ENCODE measurements at places on chromosomes 4 and X.

- no peak for DNase-seq
Observed at GRCh38 chr4:2255501-2256155, 6.3 kb downstream of the MXD4 start.

- DNase-seq = no peak
Observed at GRCh38 chr4:26877406-26877805, 16.8 kb downstream of the STIM2 start.

GRCh38 chrX:134634691-134635090 is 23.6 kb downstream of the PLAC1 start:
- DNase-seq = no peak

- DNase-seq = no peak
Observed at GRCh38 chr4:151407018-151407417, 2.0 kb upstream of the FHIP1A start.

- no peak for DNase-seq
Observed at GRCh38 chr4:169618986-169619385, 1.4 kb upstream of the CLCN3 start.

DNA sequence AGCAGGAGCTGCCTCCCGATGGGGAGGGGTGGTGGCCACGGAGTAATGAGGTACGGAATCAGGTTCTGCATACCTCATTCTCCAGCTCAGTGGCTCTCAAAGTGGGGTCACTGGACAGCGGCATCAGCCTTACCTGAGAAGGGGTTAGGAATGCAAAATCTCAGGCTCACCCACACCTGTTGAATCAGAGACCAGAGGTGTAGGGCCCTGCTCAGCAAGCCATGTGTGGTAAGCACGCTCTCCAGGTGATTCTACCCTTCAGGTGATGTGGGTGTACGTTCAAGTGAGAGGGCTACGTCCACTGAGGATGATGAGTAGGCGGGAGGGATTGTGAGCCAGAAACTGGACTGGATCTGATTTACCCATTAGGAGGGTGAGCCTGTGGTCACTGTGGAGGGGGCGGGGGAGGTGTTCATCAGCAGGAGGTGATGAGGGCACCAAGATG is 65.8 kb downstream of the ANAPC4 start:
- no peak for DNase-seq

DNA sequence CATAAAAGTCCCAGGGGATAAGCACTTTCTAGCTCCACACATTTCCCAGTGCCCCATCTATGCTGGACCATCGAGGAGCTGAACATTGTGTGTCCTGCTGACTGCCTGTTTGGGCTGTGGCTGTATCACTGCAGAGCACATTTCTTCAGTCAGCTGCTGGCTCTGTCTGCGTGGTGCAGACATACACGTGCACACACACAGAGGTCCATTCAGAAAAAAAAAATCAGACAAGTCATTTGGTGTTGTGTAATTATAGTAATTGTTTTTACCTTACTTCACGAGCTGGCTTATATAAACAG is 1.1 kb upstream of the PDLIM3 start:
- DNase-seq = no peak

- no peak for DNase-seq
Observed at GRCh38 chrX:64662876-64663275, 267.6 kb upstream of the MTMR8 start.

GRCh38 chr4:152698089-152698499 is 18.3 kb upstream of the TMEM154 start:
- no peak for DNase-seq

DNA sequence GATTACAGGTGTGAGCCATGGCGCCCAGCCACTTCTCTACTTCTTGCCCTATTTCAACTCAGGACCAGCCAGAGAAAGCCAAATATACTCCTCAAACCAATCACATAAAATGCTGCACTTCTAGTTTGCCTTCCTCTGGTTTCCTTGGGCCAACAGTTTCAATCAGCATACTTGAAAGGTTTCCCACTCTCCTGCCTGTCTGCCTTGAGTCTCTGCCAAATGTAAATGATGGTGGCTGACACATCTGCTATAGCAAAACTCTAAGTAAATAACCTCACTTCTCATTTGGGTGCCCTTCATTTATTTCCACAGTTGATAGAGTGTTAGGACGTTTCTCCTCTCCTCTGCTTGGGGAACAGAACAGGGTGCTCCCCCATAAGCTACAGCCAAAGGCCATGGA is 36.4 kb upstream of the PPA2 start:
- no peak for DNase-seq

GRCh38 chrX:37425370-37425769 is 76.2 kb downstream of the PRRG1 start:
- no peak for DNase-seq

- no peak for DNase-seq
Observed at GRCh38 chrX:22467571-22467970, 194.9 kb downstream of the CBLL2 start.

- DNase-seq = no peak
Observed at GRCh38 chr4:101280866-101281600, 66.3 kb downstream of the PPP3CA start.

GRCh38 chrX:7062276-7062675 is 85.2 kb upstream of the STS start:
- DNase-seq = no peak

DNA sequence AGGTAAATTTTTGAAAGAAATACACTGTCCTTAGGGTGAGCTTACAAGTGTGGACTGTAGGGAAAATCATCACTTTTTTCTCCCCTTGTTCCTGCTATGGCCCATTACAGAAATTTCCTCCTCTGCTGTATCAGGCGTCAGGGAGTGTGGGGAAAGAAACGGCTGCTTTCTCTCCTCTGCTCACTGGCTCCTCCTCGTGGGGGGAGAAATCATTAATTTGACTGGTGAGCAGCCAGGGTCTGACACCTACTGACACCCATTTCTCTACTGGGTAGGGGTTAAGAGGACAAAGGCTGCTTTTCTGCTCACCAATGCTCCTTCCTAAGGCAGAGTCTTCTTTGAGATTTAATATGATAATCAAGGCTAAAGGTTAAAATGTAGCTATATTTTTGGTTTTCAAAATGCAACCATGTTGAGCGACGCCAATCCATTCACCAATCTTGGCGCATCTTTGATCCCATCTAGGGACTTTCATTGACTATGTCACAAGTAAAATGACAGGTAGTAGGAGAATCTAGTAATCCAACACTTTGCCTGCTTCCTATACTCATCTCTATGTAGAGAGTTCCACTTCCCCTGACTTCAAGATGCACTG is 25.1 kb downstream of the SETD7 start:
- peak; percentile 29 for DNase-seq

DNA sequence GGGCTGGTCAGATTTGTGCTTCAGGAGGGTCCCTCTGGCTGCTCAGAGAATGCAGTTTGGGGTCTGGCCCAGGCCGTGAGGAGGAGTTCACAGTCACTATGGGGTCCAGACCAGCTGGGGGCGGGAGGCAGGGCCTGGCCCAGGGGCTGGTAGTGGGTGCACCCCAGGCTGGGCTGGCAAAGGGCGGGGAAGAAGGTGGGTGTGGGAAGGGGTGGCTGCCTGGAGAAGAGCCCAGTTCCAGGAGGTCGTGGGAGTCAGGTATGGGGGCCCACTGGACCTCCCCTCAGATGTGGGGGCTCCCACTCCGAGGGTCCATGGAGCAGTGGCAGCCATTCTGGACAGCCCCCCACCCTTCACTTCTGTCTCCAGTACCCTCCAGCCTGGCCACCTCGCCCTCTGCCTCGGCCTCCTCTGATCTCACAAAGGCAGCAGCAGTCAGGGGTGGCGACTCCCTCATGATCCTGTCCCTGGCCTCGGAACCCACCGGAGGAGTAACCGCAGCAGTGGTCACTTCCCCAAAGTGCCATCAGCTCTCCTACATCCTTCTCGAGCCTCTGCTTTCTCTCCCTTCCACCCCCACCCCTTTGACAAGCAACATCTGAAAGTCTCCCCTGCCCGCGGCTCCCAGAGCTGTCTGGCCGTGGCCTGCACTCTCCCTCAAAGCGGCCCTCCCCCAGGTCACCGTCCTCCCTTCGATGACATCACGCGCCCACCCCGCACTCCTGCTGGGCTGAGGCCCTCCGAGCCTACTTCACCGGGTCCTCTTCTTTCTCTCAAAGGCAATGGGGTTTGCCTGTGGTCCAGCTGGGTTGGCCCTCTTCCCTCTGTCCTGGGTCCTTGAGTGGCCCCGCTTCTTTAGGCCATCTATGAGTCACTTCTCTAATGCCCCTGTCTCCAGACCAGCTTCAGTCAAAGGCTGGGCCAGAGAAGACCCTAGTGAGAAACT is 1.7 kb upstream of the SLC6A8 start:
- no peak for DNase-seq

DNA sequence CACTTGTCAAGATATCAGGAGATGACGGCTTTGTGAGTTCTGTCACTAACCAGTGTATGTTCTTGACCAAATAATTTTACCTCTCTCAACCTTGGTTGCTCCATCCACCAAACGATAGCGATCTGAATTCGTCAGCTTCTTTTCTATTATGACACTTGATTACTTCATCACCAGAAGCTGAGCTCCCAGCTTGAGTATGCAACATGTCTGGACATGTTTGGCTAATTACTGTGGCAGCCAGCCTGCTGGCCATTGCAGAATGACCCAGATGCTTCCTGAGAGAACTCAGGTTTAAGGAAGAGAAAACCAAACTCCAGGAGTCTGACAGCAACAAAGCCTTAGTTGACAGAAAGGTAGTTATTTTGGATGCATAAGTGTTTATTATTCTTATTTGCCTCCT is 46.4 kb upstream of the PARM1 start:
- DNase-seq = peak; percentile 31

DNA sequence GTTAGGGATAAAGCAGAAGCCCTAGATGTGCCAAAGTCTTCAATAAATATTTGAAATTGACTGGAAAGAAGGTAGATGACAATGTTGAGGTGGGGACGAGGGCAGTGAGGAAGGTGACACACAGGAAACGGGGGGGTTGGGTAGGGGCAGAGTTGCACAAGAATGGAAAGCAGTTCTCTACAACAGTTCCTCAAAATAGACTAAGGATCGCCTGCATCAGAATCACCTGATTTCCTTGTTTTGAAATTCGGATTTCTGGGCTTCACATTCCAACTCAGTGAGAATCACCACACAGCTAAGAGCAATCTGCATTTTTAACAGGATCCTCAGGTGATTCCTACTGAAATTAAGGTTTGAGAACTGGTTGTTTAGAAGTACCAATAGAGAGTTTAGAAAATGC is 70.6 kb downstream of the ARFIP1 start:
- DNase-seq = no peak

DNA sequence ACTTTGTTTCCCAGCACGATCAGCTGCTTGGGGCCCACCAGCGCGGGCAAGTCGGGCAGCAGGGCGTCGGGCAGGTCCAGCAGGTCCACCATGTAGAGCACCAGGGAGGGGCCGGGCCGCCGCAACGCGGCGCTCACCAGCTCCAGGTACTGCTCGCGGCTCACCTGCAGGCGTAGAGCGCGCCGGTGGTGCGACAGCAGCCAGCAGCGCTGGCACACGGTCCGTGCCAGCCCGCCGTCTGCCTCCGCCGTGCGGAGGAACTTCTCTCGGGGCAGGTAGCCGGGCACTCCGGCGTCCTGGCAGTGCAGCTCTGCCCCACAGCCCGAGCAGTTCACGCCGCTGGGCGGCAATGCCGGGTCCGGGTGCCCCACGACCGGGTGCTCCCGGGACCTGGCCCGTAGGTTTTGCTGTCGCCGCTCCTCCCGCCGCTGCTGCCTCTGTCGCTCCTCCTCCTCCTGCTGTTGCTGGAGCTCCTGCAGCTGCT is 527 bp downstream of the NOA1 start:
- peak; percentile 62 for DNase-seq

DNA sequence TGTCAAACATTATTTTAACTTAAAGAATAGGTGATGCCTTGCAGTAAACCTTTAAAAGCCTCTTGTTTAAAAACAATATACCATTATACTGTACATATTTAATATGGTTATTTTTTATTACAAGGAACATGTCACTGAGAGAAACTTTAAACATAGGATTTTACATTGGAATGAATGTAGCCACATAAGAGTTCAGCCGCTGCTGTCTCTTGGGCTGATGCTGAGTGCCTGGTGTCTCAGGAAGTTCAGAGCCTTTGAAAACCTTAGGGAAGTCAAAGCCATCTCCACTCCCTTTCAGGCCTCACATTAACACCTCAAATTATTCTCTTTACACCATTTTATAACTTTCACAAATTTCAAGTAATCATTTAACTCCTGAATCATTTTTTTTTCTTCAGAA is 93.5 kb upstream of the DKK2 start:
- DNase-seq = no peak

GRCh38 chr4:77023920-77024319 is 51.9 kb downstream of the CCNI start:
- DNase-seq = no peak

DNA sequence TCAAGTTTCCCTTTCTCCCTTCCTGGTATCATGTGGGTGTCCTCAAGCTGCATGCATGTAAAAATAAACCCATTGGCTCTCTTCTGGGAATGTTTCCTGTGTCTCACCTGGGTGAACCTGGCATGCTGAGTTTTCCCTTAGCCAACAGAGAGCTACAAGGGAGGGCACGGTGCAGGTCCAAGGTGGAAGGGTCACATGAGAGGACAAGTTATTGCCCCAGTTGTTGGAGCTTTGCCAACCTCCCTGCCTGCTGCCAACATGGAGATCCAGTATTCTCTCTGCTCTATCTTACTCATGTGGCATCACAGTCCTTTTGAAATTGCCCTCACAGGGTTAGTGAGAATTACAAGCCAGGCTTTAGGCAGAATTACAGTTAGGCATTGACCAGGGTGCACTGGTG is 196.1 kb upstream of the GYPA start:
- DNase-seq = no peak

DNA sequence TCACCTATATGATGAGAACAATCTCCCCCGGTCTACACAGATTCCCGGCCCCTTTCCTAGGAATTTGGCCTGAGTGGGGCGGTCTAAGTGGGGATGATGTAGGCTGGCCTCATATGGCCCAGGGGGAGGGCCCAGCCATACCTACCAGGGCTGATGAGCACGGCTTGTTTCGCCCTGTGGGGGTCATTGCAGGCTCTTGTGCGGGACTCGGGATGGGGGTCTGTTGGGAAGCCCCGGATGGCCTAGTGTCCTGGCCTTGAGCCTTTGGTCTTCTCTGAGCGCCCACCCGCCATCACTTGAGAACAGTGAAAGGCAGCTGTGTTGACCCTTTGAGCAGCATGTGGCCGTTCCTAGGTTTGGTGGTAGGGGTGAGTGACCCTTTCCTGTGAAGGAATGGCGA is 4.8 kb upstream of the CTAG2 start:
- no peak for DNase-seq

GRCh38 chrX:139826065-139827044 is 106.5 kb downstream of the ATP11C start:
- DNase-seq = no peak

DNA sequence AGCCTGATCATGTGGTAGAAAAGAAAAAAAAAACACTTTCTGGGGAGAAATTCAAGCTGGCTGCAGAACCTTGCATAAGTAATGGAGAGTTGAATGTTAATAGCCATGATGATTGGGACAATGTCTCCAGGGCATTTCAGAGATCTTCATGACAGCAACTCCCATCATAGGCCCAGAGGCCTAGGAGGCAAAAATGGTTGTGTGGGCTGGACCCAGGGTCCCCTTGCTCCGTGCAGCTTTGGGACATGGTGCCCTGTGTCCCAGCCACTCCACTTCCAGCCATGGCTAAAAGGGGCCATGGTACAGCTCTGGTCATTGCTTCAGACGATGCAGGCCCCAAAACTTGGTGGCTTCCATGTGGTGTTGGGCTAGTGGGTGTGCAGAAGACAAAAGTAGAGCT is 1170.9 kb downstream of the C4orf33 start:
- no peak for DNase-seq

Data from NCI-H146 (cell line).